ENCODE measurements at places on chromosomes 1 and 21. TPM values are rescaled to one million over a fixed set of nuclear protein-coding genes. Genes with fewer than 3 reads are reported as not detected.

The ASTN1 gene
- total RNA-seq: not detected

The TNFRSF25 gene
- 0.96 TPM for total RNA-seq

The ZFP69B gene
- total RNA-seq: 3.3 TPM

The CRYAA gene
- total RNA-seq: not detected

The NHLH1 gene
- total RNA-seq: not detected

The DYNLT5 gene
- not detected for total RNA-seq

The SLC39A1 gene
- total RNA-seq: 242 TPM

The SLFNL1 gene
- total RNA-seq: 0.05 TPM

The LCE2A gene
- total RNA-seq: 2.5 TPM

The GLIS1 gene
- total RNA-seq: not detected

The ZBTB8B gene
- 0.35 TPM for total RNA-seq

The ZYG11B gene
- total RNA-seq: 25.3 TPM

The AMPD1 gene
- not detected for total RNA-seq

The LINGO4 gene
- not detected for total RNA-seq

The TRAF5 gene
- total RNA-seq: 12.9 TPM

The PPM1J gene
- total RNA-seq: 0.40 TPM

The CLIC6 gene
- total RNA-seq: not detected
